ENCODE measurements at places on chromosomes 2 and 18. TPM values are rescaled to one million over a fixed set of nuclear protein-coding genes. Genes with fewer than 3 reads are reported as not detected.

Gene GCA
- 62.0 TPM for total RNA-seq

Gene CROCC2
- total RNA-seq: 0.30 TPM

DNA sequence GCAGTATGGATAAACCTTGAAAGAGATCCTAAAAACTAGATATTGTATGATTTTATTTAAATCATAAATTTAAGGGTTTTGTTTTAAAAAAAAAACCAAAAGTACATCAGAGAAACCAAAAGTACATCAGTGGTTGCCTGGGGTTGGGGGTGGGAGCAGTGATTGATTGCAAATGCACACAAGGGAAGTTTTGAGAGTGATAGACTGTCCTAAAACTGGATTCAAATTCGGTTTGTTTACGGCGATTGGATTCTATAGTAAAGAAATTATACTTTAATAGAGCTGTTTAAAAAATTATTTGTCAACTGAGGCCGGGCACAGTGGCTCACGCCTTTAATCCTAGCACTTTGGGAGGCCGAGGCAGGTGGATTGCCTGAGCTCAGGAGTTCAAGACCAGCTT lies 179.8 kb downstream of the METTL4 start:
- DNase-seq: no peak

GRCh38 chr2:229884775-229885699 lies 36.8 kb downstream of the TRIP12 start:
- no peak for DNase-seq

DNA sequence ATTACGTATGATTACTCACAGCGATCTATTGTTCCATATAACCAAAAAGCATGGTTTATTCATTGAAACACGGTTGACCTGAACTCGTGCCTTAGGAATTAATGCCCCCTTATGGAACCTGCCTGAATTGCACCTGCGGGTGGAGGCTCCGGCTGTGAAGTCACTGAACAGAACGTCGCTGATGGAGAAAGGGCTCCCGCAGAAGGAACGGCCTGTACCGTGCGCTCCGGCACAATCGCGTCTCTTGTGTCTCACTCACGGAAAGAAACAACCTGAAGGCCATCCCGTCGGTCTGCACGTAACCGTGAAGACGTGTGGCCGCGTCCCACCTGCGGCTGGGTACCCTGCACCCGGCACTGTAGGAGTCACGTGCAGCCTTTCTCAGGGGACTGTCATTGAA lies 133.1 kb downstream of the NFATC1 start:
- DNase-seq: no peak

GRCh38 chr2:172088245-172089004 lies 3.1 kb downstream of the DLX1 start:
- DNase-seq: no peak

Gene CFC1
- total RNA-seq: 3.3 TPM

- DNase-seq: no peak
Observed at GRCh38 chr2:195636890-195637289, 20.1 kb upstream of the SLC39A10 start.
